ENCODE measurements at places on chromosomes 1 and 21.

DNA sequence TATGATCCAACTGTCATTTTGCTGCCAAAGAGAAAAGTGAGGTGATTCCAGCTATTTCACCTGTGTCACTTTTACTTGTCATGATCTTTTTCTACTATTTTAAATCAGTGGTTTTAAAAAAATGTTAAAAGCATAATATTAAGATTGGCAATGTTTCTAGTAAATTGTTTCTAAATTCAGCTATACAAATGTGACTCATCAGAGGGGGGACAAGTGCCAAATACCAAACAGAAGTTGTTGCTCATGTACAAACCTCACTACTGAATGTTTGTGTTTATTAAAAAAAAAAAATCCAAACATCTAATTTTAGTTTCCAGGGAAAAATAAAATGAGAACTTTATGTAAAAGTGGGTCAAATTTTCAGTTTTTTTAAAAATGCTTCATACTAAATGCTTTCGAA is 346.2 kb upstream of the SNX7 start:
- no peak for DNase-seq

GRCh38 chr1:108610073-108610472 is 50.2 kb downstream of the EEIG2 start:
- no peak for DNase-seq

- no peak for DNase-seq
These were observed 185.7 kb downstream of the HIVEP3 start for GRCh38 chr1:41733021-41733420.

DNA sequence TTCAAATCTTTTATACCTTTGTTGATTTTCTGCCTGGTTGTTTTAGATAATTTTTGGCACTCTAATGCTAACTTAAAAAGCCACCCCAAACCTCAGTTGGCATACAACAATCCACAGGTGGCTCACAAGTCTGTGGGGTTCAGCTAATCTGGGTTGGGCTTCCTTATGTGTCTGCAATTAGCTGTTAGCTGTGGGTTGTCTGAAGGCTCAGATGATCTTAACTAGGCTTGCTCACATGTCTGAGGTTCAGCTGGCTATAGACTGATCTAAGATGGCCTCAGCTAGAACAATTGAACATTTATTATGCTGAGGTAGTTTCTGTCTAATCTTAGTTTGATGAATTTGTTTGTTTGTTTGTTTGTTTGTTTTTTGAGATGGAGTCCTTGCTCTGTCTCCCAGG is 44.9 kb upstream of the ADAR start:
- DNase-seq: no peak

- no peak for DNase-seq
These were observed 8.5 kb downstream of the DIPK1A start for GRCh38 chr1:92952714-92953113.

- peak; percentile 71 for DNase-seq
These were observed 1.0 kb downstream of the PLPP3 start for GRCh38 chr1:56578138-56578962.

DNA sequence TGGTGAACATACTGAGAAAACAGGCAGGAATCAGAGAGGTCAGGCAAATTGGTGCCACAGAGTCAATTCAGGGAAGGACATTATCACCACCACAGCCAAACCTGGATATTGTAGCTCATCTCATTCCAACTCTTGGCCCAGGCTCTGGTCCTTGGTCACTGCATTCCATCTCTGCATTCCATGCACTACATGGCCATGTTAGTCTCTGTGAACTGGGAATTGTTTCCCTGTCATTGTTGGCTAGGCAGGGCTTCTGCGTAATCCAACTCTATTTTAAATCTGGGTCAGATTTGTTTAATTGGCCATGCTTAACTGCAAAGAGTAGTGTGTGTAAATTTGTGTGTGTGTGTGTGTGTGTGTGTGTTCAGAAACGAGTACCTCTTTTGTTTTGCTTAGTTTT is 837.6 kb upstream of the ADAMTS5 start:
- no peak for DNase-seq

GRCh38 chr1:238476841-238477240 is 586.1 kb upstream of the ZP4 start:
- no peak for DNase-seq

DNA sequence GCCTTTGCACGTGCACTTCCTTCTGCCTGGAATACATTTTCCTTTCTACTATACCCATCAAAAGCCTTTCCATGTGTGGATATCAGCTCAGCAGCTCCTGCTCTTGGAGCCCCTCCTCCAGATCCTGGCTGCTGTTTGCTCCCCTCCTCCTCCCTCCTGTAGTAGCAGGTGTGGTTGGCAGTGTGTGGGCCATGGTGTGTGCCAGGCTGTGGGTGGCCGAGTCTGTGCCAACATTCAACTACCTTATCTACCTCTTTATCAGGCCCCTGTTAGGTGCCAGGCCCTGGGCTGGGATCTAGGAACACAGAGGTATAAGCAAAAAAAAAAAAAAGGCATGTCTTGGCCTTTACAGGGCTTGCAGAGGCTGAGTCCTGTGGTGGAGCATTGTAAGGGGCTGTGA is 180.6 kb upstream of the JUN start:
- no peak for DNase-seq

- DNase-seq: peak; percentile 54
These were observed 14.2 kb upstream of the CASQ2 start for GRCh38 chr1:115782571-115783281.

DNA sequence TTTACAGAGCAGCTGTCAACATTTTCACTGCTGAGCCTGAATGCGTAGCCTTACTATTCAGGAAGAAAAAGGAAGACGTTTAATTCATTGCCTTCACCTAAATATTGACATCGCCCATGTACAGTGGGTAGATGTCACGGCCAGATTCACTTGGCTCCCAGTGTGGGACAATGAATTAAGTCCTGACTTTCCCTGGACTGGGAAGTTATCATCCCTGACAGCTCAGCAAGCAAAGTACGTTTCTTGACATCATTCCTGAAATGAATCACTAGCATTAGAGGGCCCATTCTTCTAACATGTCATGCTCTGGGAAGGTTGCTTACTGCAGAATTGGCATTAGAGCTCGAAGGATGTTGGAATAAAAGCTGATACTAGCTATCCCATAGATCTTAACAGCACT is 37.8 kb downstream of the LRRC53 start:
- no peak for DNase-seq

- DNase-seq: peak; percentile 57
These were observed 743 bp downstream of the PHF13 start for GRCh38 chr1:6614019-6614928.

DNA sequence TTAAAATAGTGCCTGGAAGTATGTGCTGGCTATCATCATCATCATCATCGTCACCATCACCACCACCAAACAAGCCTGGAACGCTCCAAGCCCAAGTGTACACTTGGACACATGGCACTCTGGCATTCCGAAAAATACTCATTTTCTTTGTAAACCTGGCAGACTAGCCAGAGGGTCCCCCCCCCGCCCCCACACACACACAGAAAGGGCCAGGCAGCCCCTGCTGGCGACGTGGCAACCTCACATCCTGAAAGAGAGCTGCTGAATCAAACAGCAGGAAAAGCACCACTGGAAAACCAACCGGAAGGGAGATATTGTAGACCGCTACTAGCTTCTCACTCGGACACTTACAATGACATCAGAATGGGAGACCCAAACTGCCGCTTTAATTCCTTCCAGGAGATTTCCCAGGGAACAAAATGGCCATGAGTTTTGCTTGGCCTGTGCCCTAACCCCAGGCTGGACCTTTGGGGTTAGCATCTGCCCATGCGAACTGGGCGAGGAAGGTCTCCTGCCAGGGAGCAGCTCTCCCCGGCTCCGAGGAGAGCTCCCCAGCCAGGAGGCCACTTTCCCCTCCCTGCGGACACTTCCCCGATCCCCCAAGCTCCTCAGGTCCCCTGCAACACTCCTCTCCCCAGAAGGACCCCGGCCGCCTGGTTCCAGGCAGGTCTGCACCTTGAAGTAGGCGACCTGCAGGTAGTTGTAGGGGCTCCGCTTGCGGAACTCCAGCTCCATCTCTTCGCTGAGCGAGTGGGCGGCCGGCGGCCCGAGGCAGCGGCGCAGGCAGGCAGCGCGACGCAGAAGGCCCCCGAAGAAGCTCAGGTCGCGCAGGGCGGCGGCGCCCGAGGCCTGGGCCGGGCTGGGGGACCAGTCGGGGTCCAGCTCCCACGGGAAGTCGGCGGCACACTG is 742 bp downstream of the P3H1 start:
- DNase-seq: peak; percentile 24

GRCh38 chr21:45976701-45977311 is 4.8 kb upstream of the COL6A1 start:
- DNase-seq: no peak

- DNase-seq: no peak
These were observed 2.0 kb upstream of the ENAH start for GRCh38 chr1:225654688-225655508.

DNA sequence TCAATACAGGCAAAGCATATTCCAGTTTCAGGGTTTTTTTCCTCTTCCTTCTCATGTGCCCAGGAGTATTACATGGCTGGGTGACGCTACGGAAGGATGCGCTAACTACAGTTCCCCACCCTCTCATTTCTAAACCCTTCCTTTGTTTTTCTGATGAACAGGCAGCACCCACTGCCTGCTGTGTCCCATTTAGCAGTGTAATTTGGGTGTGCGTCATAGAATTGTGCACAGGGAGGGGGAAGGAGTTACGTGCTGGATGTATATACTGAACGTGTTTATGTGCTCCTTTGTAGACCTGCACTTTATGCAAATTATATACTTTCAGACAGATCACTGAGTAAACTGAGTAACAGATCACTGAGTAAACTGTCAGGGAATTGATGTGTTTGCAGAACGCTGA is 44.5 kb downstream of the ELAPOR1 start:
- no peak for DNase-seq

DNA sequence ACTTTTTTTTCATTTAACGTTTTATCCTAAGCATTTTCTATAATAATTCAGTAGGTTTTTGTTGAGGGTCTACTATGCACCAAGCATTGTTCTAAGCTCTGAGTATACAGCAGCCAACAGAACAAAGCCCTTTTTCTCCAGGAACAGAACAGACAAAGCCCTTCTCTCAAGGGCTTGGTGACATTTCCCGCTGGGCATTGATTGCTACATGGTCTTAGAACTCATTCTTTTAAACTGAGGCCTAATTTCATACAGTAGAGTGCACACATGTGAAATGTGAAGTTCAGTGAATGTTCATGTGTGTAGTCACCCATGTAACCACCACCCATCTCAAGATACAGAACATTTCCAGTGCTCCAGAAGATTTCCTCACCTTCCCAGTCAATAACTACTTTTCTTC is 15.2 kb upstream of the PDIK1L start:
- DNase-seq: no peak

GRCh38 chr1:52416811-52417210 is 12.4 kb downstream of the PRPF38A start:
- no peak for DNase-seq

- no peak for DNase-seq
These were observed 53.6 kb upstream of the EFHD2 start for GRCh38 chr1:15355968-15356625.

- no peak for DNase-seq
These were observed 21.6 kb downstream of the KIF21B start for GRCh38 chr1:201001962-201002361.

DNA sequence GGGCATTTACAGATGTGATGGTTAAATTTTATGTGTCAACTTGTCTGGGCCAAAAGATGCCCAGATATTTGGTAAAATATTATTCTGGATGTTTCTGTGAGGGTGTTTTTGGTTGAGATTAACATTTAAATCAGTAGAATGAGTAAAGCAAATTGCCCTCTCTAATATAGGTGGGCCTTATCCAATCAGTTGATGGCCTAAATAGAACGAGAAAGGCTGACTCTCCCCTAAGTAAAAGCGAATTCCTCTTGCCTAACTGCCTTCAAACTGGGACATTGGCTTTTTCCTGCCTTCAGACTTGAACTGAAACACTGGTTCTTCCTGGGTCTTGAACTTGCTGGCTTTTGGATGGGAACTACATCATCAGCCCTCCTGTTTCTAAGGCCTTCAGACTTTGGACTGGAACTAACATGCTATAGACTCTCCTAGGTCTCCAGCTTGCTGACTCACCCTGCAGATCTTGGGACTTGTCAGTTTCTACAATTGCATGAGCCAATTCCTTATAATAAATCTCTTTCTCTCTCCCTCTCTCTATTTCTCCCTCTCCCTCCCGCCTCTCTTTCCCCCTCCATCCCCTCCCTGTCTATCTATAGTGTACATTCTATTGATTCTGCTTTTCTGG is 10.2 kb upstream of the NAV1 start:
- DNase-seq: no peak

DNA sequence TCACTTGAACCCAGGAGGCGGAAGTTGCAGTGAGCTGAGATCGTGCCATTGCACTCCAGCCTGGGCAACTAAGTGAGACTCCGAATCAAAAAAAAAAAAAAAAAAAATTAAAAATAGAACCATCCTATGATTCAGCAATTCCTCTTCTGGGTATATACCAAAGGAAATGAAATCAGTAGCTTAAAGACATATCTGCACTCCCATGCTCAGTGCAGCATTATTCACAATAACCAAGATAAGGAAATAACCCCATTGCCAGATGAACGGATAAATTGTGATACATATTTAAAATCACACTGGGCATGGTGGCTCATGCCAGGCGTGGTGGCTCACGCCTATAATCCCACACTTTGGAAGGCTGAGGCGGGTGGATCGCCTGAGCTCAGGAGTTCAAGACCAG is 23.8 kb downstream of the ALDH9A1 start:
- DNase-seq: peak; percentile 57

- DNase-seq: no peak
These were observed 7.3 kb downstream of the ODF2L start for GRCh38 chr1:86388777-86389176.

DNA sequence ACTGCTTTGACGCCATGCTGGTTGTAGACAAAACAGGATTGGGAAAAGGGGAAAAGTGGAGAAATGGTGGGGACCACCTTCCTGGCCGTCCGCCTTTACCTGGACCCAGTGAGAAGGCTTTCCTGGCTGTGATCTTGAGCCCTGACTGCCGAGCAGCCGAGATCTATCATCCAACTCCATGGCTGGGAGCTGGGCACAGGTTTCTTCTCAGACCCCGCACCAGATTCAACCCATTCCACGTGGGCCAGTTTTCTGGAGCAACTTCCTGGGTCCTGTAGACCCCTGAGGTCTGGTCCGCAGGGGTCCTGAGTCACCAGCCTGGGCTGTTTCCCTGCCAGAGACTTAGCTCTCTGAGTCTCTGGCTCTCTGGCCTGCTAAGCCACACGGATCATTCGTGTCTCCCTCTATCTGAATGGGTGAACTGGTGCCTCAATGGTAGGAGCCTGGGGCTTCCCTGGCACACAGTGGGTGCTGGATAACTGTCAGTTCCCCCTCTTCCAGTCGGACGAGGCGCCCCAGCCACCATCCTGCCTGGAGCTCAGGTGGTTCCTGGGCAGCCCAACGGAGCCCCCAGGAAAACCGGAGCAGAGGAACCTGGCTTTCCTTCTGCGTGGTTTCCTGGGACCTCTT is 4.5 kb upstream of the NPHP4 start:
- DNase-seq: no peak
